ENCODE measurements at places on chromosomes 13 and 19. TPM values are rescaled to one million over a fixed set of nuclear protein-coding genes. Genes with fewer than 3 reads are reported as not detected.

The TMED1 gene
- total RNA-seq: 16.7 TPM

The HPN gene
- total RNA-seq: not detected

The C19orf38 gene
- 4.8 TPM for total RNA-seq

The PLD3 gene
- 58.2 TPM for total RNA-seq

The PINLYP gene
- 3.8 TPM for total RNA-seq

The ZNF723 gene
- not detected for total RNA-seq

The SMIM24 gene
- total RNA-seq: not detected

The LRRC8E gene
- not detected for total RNA-seq

The FFAR1 gene
- total RNA-seq: 0.10 TPM

The RASAL3 gene
- 63.2 TPM for total RNA-seq

The POSTN gene
- total RNA-seq: not detected

The CCL25 gene
- total RNA-seq: not detected

The PLPP2 gene
- total RNA-seq: 0.41 TPM

The FSD1 gene
- total RNA-seq: 12.3 TPM

DNA sequence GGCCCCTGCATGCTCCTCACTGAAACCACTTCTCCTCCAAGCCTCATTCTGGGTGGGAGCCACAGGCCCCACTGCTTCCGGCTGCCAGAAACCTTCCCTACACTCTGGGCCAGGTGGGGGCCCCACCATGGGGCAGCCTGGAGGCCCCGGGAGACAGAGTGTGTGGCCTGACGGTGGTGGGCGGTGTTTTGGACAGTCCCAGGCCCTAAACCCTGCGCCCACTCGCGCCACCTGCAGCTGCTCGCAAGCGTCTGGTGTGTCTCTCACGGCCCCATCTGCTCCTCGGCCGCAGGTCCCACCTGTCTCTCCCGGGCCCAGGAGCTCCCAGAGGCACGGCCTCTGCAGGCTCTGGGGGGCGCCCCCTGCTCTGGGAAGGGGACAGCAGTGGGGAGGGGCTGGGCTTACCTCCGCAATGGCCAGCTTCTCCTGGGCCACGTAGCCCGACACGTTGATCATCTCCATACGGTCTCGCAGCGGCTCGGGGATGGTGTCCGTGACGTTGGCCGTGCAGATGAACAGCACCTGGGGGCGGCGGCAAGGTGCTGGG, 5.6 kb downstream of the RPL36 start:
- H3K27me3 ChIP-seq: no peaks in the 10 kb centered on the region
- peaks cover 14% of the 10 kb centered on the region for H3K4me1 ChIP-seq
- DNase-seq: no peak
- no peak overlapping the region for H3K27ac ChIP-seq
- H3K4me3 ChIP-seq: no peak overlapping the region
- H3K36me3 ChIP-seq: peaks cover 51% of the 10 kb centered on the region

- no peaks in the 10 kb centered on the region for H3K36me3 ChIP-seq
- no peaks in the 10 kb centered on the region for H3K4me1 ChIP-seq
- DNase-seq: no peak
Observed at GRCh38 chr13:20553311-20553710, 13.6 kb upstream of the IFT88 start.

DNA sequence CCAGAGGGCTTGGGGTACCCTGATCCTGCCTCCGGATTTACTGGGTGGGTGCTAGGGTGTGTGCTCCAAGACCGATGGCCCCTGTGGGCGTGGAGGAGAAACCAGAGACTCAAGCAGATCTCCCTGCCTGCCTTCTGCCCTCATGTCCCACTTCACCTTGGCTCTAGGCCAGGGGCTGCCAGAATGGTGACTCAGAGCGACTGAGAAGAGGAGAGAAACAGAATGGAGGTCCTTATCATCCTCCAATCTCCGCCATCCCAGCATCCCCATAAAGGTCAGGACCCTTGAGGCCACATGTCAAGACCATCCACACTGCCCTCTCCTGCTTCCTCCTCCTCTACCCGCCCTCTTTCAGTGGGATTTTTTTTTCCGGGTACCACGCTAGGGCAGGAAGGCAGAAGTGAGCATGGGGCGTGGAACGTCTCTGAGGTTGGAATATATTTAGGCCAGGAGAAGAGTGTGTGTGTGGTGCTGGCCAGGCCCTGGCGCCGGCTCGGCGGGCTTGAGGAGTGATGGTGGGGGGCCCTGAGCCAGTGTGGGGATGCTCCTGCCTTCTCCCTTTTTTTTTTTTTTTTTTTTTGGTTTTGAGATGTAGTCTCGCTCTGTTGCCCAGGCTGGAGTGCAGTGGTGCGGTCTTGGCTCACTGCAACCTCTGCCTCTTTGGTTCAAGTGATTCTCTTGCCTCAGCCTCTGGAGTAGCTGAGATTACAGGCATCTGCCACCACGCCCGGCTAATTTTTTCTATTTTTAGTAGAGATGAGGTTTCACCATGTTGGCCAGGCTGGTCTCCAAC, 22.3 kb downstream of the IER2 start:
- no peaks in the 10 kb centered on the region for H3K27me3 ChIP-seq
- DNase-seq: peak; percentile 93
- peaks cover 3% of the 10 kb centered on the region for H3K36me3 ChIP-seq
- peak overlapping the region; percentile 99 for H3K27ac ChIP-seq
- H3K4me1 ChIP-seq: peaks cover 60% of the 10 kb centered on the region
- peak overlapping the region; percentile 90 for H3K4me3 ChIP-seq

DNA sequence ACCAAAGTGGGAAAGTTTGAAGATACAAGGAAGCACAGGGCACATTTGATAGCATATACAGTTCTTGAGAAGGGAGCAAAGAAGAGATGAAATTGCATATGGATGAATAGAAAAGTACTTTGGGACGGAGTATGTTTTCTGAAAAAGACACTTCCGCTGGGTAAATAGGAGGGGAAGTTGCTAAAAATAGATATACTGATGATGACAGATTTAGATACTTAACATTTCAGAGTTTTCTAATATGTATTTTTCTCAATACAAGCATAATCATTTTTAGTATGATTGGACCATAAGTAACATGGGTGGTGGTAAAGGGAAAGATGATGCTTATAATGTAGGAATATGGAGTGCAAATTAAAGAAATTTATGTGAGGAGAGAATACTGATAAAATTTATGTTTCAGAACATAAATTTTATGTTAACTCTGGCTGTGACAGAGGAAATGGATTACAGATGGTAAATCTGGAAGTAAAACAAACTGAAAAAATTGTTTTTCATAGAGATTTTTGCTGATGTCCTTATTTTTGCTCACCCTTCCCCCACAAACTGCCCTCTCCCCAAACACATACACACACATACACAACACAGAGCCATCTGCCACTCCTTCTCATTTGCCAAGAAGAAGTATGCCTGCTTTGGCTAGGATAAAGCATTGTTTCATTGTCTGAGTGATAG, 583.9 kb upstream of the MIR17HG start:
- H3K4me1 ChIP-seq: no peaks in the 10 kb centered on the region
- no peaks in the 10 kb centered on the region for H3K27me3 ChIP-seq
- DNase-seq: no peak
- no peak overlapping the region for H3K4me3 ChIP-seq
- H3K27ac ChIP-seq: no peak overlapping the region

DNA sequence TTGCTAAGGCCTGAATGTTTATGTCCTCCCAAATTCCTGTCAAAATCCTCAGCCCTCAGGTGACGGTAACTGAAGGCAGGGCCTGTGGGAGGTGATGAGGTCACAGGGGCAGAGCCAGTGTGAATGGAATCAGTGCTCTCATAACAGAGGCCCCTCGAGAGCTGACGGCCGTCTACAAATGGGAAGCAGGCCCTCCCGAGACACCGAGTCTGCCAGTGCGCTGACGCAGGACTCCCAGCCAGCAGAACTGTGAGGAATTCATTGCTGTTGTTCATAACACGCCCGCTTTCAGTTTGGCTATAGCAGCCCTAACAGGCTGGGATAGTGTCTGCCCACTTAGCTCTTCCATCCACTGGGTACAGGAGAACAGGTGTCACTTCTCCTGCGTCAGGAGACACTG, 41.2 kb downstream of the CARS2 start:
- no peaks in the 10 kb centered on the region for H3K27me3 ChIP-seq
- no peak for DNase-seq
- H3K4me3 ChIP-seq: no peak overlapping the region
- H3K36me3 ChIP-seq: peaks cover 63% of the 10 kb centered on the region

- no peak for DNase-seq
- H3K4me3 ChIP-seq: no peak overlapping the region
- H3K27ac ChIP-seq: no peak overlapping the region
- H3K27me3 ChIP-seq: peaks cover 2% of the 10 kb centered on the region
- H3K4me1 ChIP-seq: no peaks in the 10 kb centered on the region
Observed at GRCh38 chr13:59368693-59369092, 795.0 kb downstream of the DIAPH3 start.

- no peaks in the 10 kb centered on the region for H3K36me3 ChIP-seq
- H3K27me3 ChIP-seq: no peaks in the 10 kb centered on the region
- no peak for DNase-seq
- H3K4me3 ChIP-seq: no peak overlapping the region
- no peaks in the 10 kb centered on the region for H3K4me1 ChIP-seq
Observed at GRCh38 chr13:80235166-80235966, 105.6 kb downstream of the SPRY2 start.

DNA sequence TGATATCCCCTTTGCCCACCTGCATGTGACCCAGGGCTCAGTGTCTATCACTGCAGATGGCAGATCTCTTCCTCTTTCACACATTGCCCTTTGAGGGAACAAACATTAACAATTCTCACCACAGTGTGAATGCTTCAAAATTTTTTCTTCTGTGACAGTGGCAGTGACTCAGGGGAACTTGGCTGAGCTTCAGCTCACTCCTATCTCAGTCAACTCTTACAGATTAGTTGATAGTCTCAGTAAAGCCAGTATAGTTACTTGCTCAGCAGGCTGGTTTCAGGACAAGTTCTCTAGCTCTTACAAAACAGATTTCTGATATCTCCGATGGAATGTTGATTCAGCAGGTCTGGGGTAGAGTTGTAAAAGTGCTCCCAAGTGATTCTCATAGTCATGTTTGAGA, 166.9 kb downstream of the DLEU7 start:
- no peak for DNase-seq
- no peak overlapping the region for H3K27ac ChIP-seq
- no peaks in the 10 kb centered on the region for H3K27me3 ChIP-seq

DNA sequence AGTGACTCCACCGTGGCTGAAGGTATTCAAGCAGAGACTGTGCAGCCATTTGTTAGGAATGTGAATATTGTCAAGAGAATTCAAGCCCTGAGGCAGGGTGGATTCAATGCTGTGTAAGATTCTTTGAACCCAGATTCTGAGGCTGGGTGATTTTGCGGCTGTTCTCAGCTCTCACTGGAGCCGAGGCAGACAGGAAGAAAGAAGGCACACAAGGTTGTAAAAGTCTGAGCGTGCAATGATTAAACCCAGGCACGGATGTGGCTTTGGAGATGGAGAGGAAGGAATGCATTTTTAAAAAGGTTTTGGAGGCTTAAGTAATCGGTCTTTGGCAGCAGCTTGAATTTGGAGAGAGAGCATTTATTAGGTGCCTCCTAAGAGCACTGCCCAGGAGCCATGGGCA, 187.9 kb downstream of the KATNAL1 start:
- H3K4me1 ChIP-seq: peaks cover 40% of the 10 kb centered on the region
- peak; percentile 67 for DNase-seq
- H3K27ac ChIP-seq: peak overlapping the region; percentile 38
- H3K27me3 ChIP-seq: no peaks in the 10 kb centered on the region

GRCh38 chr13:99353836-99354235, 46.6 kb upstream of the GPR183 start:
- H3K4me1 ChIP-seq: peaks cover 83% of the 10 kb centered on the region
- peaks cover 36% of the 10 kb centered on the region for H3K36me3 ChIP-seq
- H3K4me3 ChIP-seq: peak overlapping the region; percentile 7
- no peak overlapping the region for H3K27ac ChIP-seq

- peaks cover 13% of the 10 kb centered on the region for H3K4me1 ChIP-seq
- no peaks in the 10 kb centered on the region for H3K27me3 ChIP-seq
- no peak overlapping the region for H3K27ac ChIP-seq
- H3K4me3 ChIP-seq: no peak overlapping the region
- no peak for DNase-seq
- H3K36me3 ChIP-seq: peaks cover 1% of the 10 kb centered on the region
Observed at GRCh38 chr13:112686364-112686763, 3.5 kb upstream of the ATP11A start.

DNA sequence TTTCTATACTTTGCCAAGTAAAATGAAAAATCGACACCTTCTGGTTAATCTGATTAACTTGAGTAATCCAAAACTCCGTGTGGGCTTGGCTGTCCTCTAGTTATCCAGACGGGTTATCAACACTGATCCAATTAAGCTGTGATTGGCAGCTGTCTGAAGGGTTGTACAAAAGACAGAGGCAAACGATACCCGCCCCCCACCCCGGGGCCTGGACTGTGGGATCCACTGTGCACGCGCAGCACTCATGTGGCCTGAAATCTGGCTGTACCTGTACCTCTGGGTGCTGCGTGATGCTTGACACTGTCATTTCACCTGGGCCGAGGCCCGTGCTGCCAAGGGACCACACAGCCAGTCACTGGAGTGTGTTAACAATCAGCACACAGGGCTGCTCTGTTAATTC, 53.5 kb downstream of the COL4A2 start:
- no peaks in the 10 kb centered on the region for H3K4me1 ChIP-seq
- no peaks in the 10 kb centered on the region for H3K36me3 ChIP-seq
- H3K27me3 ChIP-seq: peaks cover 8% of the 10 kb centered on the region
- no peak for DNase-seq
- no peak overlapping the region for H3K4me3 ChIP-seq

DNA sequence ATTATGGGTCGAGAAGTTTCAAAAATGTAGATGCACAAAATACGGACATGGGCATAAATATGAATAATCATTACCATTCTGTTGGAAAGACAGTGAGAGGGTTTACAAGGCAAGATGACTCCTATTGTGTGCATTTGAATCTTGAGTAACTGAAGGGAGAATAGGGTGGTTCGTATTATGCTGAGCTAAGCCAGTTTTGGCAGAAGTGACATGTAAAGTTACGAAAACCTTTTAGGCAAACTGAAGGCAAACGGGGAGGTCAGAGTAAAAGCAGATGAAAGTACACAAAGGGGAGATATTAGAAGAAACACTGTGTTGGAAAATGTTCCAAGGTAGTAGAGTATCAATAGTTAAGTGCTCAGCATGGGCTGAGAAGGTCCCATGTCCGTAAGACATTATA, 16.8 kb downstream of the DCT start:
- H3K4me3 ChIP-seq: no peak overlapping the region
- no peak for DNase-seq
- H3K4me1 ChIP-seq: peaks cover 2% of the 10 kb centered on the region
- no peaks in the 10 kb centered on the region for H3K27me3 ChIP-seq

GRCh38 chr19:8352134-8352827, 9.2 kb upstream of the KANK3 start:
- no peaks in the 10 kb centered on the region for H3K36me3 ChIP-seq
- no peak overlapping the region for H3K4me3 ChIP-seq
- no peak for DNase-seq
- H3K4me1 ChIP-seq: no peaks in the 10 kb centered on the region
- peaks cover 14% of the 10 kb centered on the region for H3K27me3 ChIP-seq
- H3K27ac ChIP-seq: no peak overlapping the region

Measured in activated naive CD4-positive, alpha-beta T cell treated with anti-CD3 and anti-CD28 coated beads for 36 hours (primary cell).